ENCODE measurements at places on chromosomes 12 and 14. TPM values are rescaled to one million over a fixed set of nuclear protein-coding genes. Genes with fewer than 3 reads are reported as not detected.

The ADAM21 gene
- not detected for total RNA-seq

DNA sequence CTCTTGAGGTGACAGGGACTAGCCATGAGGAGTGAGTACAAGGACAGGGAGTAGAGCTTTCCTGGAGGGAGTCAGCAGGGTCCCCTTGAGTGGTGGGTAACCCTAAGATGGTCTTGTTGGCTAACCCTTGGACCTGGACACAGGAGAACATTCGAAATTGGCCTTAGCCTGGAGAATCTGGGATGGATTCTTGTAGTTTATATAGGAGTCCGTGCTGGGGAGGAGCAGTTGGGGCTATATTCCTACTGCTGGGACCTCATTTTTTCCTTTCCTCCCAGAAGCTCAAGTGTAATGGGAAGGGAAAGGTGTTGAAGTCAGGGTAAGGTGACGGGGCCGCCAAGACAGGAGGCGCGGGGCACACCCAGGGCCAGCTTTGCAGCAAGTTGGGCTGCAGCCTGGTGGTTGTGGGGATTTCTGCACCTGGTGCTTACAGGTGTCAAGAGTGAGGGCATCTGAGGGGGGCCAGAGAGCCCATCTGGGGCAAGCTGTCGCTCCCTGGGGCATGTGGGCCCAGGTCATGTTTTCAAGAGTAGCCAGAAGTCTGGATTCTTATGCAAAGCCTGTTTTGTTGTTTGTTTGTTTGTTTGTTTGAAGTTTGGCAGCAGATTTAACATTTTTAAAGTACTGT, 5.1 kb downstream of the BCL7A start:
- DNase-seq, result no peak

DNA sequence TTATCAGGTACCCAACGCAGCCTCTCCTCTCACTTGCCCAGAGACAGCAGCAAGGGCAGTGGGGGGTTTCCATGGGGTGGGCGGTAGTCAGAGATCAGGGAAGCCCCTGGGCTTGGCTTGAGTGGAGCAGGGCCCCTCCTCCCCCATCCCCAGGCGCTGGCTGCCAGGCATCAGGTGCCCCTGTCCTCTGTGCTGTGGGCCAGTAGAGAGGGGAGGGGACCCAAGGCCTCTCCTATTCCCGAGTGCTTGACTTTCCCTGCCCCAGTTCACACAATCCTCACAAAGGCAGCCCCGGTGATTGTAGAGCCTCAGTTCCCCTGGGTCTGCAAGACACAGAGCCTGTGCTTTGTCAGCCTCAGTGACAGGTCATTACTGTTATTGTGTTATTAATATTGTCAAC, 57.7 kb downstream of the MVK start:
- DNase-seq, result no peak

DNA sequence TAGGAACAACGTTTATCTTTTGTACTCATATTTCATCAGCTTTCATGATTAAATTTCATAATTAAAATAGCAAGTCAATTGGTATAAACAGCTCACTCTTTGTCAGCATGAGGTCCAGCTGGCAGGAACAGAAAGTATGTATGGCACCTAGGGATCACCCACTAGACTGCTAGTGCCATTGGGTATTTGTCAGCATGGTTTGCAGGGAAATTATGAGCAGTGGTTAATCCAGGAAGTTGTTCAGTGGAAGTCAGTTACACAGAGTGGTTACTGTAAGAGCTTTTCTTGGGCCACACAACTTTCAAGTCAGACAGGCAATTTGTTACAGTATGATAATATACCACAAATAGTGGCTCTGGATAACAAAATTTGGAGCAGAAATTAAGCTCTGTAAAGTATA, 340.3 kb upstream of the RGS6 start:
- DNase-seq, result no peak

GRCh38 chr14:94330432-94330831, 7.3 kb upstream of the SERPINA6 start:
- DNase-seq, result no peak

DNA sequence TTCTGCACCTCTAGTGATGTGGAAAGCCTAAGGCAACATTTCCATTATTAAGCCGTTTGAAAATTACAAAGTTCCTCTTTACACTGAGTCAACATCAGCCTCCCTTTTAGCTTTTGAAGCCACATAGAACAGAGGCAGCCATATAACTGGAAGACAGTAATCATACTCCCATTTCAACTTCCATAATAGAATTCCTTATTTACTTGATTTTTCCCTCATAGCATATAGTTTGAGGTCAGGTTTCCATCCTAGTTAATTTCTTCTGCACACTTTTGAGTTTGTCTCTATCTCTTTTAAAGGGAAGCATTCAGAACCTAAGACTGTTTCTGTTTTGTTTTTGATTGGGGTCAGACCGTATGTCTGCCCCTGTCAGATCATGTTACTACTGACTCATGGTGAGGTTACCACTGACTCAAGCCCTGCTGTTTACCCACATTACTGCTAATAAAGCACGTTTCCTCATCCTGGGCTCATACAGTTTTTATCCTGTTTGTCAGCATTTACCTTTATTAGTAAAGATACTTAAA, 161.0 kb downstream of the SLC38A4 start:
- no peak for DNase-seq

DNA sequence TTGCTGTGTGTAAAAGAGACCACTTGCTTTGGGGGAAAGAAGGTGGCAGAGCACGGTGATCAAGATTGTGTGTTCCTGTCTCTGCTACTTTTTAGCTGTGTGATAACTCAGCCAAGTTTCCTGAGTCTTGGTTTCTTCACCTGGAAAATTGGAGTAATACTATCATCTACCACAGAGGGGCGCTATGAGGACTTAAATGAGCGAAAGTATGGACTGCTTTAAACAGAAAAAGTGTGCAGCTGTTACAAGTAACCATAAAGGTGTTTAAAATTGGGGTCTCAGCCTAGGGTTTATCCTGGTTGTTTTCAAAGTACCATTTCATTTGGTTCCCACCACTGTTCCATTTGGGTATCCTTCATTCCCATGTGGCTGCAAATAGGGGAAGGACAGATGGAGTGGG, 65.9 kb upstream of the WSCD2 start:
- no peak for DNase-seq

DNA sequence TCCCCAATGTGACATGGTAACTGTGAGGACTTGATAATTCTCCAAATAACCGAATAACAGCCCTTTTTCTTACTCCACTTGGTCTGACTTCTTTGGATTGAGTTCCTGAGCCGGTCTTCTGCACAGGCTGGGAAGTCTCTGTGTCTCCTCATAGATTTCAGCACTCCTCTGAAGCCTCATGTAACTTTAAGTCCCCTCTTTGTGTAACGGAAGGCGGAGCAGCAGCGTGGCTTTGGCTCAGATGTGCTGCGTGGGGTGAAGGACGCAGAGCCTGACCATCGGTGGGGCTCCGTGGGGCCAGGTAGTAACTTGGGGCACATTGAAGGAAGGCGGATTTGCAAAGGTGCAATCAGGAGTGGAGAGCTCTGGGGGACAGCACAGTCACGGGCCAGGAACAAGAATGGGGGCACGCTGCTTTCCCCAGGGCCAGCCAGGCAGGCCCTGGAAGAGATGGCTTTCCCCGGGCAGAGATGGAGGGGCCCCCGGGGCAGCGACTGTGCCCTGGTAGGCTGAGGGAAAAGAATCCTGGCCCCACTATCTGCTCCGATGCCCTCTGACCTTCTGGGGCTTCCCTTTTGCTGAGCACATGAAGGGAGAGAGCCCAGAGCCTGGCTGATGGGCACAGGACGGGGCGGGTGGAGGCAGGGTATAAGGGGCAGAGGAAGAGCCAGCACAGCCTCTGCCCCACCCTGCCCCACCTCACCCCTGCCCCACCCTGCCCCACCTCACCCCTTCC, 56.9 kb downstream of the ADGRD1 start:
- peak; percentile 79 for DNase-seq

The LMNTD1 gene
- total RNA-seq, result not detected

DNA sequence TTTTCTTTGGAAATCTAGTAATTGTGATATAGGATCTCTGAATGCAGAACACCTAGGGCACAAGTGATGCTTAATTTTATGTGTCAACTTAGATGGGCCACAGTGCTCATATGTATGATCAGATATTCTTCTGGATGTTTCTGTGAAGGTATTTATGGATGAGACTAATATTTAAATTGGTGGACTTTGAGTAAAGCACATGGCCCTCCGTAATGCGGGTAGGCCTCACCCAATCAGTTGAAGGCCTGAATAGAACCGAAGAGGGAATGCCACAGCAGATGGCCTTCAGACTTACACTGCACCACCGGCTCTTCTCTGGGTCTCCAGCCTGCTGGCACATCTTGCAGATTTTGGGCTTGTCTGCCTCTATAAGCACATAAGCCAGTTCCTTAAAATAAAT, 60.0 kb downstream of the ETV6 start:
- no peak for DNase-seq

The MSRB3 gene
- total RNA-seq, result 299 TPM
